Thoracic aorta endothelial cell (primary cell): ENCODE measurements at places on chromosomes 16 and 17. TPM values are rescaled to one million over a fixed set of nuclear protein-coding genes. Genes with fewer than 3 reads are reported as not detected.

Gene SLC13A5
- not detected in 2 replicates for total RNA-seq

Gene PRMT7
- total RNA-seq: 37.4 and 42.7 TPM in 2 replicates

Gene FBXW10
- not detected in 2 replicates for total RNA-seq

Gene GAS7
- total RNA-seq: under 0.01 TPM in 1 of 2 replicates, not detected in the other

Gene AMFR
- total RNA-seq: 152 and 165 TPM in 2 replicates

Gene KRTAP4-1
- not detected in 2 replicates for total RNA-seq

Gene SCGB1C2
- not detected in 2 replicates for total RNA-seq

Gene FBXO39
- total RNA-seq: 0.93 and 2.9 TPM in 2 replicates

Gene WFDC1
- total RNA-seq: not detected in 2 replicates

Gene SKAP1
- total RNA-seq: 0.36 TPM in 1 of 2 replicates, not detected in the other

Gene LGALS9
- total RNA-seq: 5.6 and 12.3 TPM in 2 replicates

Gene ASGR2
- total RNA-seq: not detected in 2 replicates

Gene ZFP3
- 1.7 and 2.4 TPM in 2 replicates for total RNA-seq

Gene KATNIP
- total RNA-seq: 27.9 and 28.6 TPM in 2 replicates

Gene TIMM22
- total RNA-seq: 20.4 and 24.1 TPM in 2 replicates

Gene JPH3
- total RNA-seq: 0.13 TPM in 1 of 2 replicates, not detected in the other

Gene VKORC1
- 65.3 and 77.1 TPM in 2 replicates for total RNA-seq

Gene SLC52A1
- total RNA-seq: 0.07 TPM in 1 of 2 replicates, not detected in the other

Gene CBFA2T3
- total RNA-seq: not detected in 2 replicates

Gene CACNG3
- total RNA-seq: not detected in 2 replicates

Gene RNF222
- total RNA-seq: not detected in 2 replicates

Gene C17orf75
- total RNA-seq: 18.8 and 23.8 TPM in 2 replicates

Gene LGALS9C
- total RNA-seq: not detected in 2 replicates

Gene PPL
- total RNA-seq: 0.14 and 0.27 TPM in 2 replicates

Gene GOSR2
- total RNA-seq: 54.1 and 64.5 TPM in 2 replicates

Gene PDP2
- 10.0 and 15.7 TPM in 2 replicates for total RNA-seq

Gene CLN3
- total RNA-seq: 15.2 and 16.9 TPM in 2 replicates

Gene GAS2L2
- not detected in 2 replicates for total RNA-seq

Gene LGALS9B
- not detected in 2 replicates for total RNA-seq

Gene RRAD
- total RNA-seq: 0.14 and 0.27 TPM in 2 replicates

Gene ST6GALNAC1
- total RNA-seq: not detected in 2 replicates

Gene ACSM2B
- total RNA-seq: 0.07 TPM in 1 of 2 replicates, not detected in the other

Gene TNFRSF13B
- total RNA-seq: not detected in 2 replicates

Gene NPIPB13
- total RNA-seq: 3.2 and 4.0 TPM in 2 replicates

Gene TBX6
- 0.14 and 0.27 TPM in 2 replicates for total RNA-seq

Gene C16orf92
- not detected in 2 replicates for total RNA-seq

Gene CBX8
- 1.9 and 2.4 TPM in 2 replicates for total RNA-seq

Gene CACNG1
- not detected in 2 replicates for total RNA-seq

Gene RNF43
- 0.66 TPM in 1 of 2 replicates, not detected in the other for total RNA-seq

Gene HOXB4
- total RNA-seq: 4.8 and 15.7 TPM in 2 replicates
